Epithelial cell of alveolus of lung (primary cell): ENCODE measurements at places on chromosomes 7 and 10. TPM values are rescaled to one million over a fixed set of nuclear protein-coding genes. Genes with fewer than 3 reads are reported as not detected.

APBB1IP gene
- total RNA-seq, result under 0.01 TPM in 1 of 2 replicates, not detected in the other

BCCIP gene
- 39.8 and 45.0 TPM in 2 replicates for total RNA-seq

RPEL1 gene
- 0.13 TPM in 1 of 2 replicates, not detected in the other for total RNA-seq

PRLHR gene
- total RNA-seq, result not detected in 2 replicates

CYP2C19 gene
- not detected in 2 replicates for total RNA-seq

OGDHL gene
- 0.13 and 1.0 TPM in 2 replicates for total RNA-seq

FAM171A1 gene
- 18.1 and 25.1 TPM in 2 replicates for total RNA-seq

POM121C gene
- 11.5 and 21.1 TPM in 2 replicates for total RNA-seq

CAV1 gene
- total RNA-seq, result 107 and 296 TPM in 2 replicates

CTAGE6 gene
- under 0.01 TPM in 1 of 2 replicates, not detected in the other for total RNA-seq

CPEB3 gene
- 0.39 and 0.64 TPM in 2 replicates for total RNA-seq

FAM25G gene
- total RNA-seq, result not detected in 2 replicates

MKX gene
- total RNA-seq, result 0.08 and 0.26 TPM in 2 replicates

VOPP1 gene
- total RNA-seq, result 43.1 and 74.1 TPM in 2 replicates

PRRT4 gene
- 0.16 TPM in 1 of 2 replicates, not detected in the other for total RNA-seq

CFAP46 gene
- 0.80 and 4.1 TPM in 2 replicates for total RNA-seq

CD36 gene
- 1.0 and 10.8 TPM in 2 replicates for total RNA-seq

UNC5B gene
- 9.8 and 35.6 TPM in 2 replicates for total RNA-seq

SPDYE11 gene
- not detected in 2 replicates for total RNA-seq

FGF8 gene
- not detected in 2 replicates for total RNA-seq
